Chondrocyte (in vitro differentiated cells): ENCODE measurements at places on chromosomes 13 and 19.

- no peak for DNase-seq
Observed at GRCh38 chr19:8504919-8505318, 2.5 kb upstream of the PRAM1 start.

- no peak for DNase-seq
Observed at GRCh38 chr19:940591-941291, 14.9 kb downstream of the ARID3A start.

- no peak for DNase-seq
Observed at GRCh38 chr13:110815471-110816204, 99.2 kb downstream of the ANKRD10 start.

DNA sequence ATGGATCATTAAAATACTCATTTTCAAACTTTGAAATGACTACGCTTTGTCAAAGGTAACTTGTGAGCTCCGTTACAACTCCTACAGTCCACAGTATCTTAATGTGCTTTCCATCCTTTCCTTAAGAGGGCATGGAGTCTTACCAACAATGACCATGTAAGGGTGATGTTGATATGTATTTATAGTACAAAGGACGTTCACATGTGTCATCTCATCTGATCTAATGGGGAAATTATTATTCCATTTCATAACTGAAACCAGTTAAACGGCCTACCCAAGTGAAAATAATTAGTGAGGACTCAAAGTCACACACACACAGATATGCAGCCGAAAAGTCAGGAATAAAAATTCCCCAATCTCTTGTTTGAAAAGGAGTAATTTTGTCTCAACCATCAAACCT lies 9.6 kb downstream of the USP12 start:
- DNase-seq = no peak

DNA sequence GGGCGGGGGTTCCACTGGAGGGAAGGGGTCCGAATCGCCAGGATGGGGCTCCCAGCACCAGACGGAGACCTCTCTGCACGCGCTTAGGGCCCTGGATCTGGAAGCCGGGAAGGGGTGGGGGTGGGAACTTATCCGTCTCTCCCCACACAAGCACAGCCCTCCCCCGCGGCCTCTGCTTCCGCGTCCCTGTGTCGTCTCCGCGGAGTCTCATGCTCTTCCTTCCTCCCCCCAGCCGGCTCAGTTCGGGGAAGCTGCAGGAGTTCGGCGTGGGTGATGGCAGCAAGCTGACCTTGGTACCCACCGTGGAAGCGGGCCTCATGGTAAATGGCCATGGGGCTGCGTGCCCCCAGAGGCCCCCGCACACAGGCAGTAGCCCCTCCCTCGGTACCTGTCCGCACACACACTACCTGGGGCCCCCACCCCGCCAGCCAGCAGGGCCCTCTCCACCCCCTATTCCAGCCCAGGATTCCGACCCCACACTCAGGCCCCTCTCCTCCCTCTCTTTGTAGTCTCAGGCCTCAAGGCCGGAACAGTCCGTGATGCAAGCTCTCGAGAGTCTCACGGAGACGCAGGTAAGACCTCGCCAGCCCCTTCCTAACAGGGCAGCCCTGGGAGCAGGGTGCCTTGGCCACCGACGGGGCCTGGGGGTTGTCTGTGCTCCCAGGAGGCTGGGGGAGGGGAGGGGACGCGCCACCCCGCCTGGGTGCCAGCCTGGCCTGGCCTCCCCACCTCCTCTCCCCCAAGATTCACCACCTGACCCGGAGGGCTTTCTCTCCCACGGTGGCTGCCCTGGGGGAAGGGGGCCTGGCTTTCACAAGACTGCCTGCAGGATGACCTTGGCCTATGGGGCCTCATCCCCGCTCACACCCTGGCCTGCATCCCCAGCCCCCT lies 3.2 kb downstream of the MIDN start:
- no peak for DNase-seq

GRCh38 chr13:38763446-38764381 lies 76.8 kb downstream of the FREM2 start:
- no peak for DNase-seq

DNA sequence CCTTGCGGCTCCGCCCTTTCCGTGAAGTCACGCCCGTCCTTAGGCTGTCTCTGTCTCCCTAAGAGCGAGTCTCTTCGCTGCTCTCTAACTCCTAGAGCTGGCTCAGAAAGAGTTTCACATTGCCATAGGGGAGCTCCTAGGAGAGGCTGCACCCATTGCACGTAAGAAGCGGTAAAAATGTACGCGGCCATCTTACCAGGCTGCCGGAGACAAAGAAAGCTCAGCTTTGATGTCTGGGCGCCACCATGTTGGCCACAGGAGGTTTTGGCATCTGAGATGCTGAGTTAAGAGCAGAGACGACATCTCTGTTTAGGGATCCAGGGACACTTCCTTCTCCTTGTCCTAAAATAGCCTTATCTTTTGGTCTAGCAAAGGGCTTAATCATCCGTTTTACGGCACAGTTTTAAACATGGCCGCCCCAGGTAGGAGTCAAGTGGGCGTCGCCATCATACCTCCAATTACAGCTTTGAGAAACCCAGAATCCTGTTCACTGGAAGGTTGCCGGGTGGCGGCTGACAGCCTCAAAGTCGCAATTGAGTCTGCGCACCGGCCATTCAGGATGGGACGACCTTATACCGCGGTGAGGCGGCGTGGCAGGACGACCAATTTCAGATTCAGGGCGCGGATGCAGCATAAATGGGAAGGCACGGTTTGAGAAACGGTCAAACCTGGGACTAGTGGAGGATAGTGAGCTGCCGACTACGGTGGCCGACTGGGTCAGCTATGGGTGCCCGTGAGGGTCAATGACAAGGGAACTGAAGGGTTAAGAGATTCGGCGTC lies at the start of gene ZNF793:
Gene ZNF793, plus strand, starts transcription at position 553 of the 780 bp plus-strand sequence. CDS start 16,501 bp downstream, outside the sequence.
- DNase-seq = no peak

GRCh38 chr13:111210544-111211469 lies 95.7 kb downstream of the ARHGEF7 start:
- DNase-seq = no peak

DNA sequence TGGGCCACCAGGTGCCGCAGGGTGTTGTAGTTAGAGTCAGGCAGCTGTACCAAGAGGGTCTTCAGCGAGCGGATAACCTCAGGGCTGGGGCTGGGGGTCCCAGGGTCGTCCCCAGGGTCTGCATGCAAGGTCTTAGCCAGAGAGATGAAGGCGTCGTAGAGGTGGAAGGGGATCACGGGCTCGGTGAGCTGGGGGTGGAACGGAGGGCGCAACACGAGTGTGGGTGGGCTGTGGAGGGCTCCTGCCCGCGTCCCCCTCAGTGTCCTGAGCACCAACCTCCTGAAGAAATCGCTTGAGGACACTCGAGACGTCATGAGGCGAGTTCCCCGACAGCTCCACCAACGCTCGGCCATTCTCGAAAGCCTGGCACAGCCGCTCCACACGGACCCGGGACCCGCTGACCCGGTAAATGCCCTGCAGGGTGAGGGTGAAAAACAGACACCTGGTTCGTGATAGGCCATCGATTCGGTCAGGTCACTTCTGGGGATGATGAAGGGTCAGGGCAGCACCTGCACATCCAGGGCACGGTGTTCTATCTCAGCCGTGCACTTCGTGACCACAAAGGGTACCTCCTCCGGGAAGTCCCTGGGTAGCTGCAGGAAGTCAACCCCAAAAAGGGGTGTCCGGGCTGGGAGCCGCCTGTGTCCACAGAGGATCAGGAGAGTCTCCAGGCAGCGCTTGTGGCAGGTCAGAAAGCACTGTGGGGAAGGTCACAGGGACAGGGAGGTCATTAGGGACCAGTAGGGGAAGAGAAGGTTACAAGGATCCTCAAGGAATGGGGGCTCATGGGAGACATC lies 6.7 kb upstream of the LPAR2 start:
- no peak for DNase-seq

DNA sequence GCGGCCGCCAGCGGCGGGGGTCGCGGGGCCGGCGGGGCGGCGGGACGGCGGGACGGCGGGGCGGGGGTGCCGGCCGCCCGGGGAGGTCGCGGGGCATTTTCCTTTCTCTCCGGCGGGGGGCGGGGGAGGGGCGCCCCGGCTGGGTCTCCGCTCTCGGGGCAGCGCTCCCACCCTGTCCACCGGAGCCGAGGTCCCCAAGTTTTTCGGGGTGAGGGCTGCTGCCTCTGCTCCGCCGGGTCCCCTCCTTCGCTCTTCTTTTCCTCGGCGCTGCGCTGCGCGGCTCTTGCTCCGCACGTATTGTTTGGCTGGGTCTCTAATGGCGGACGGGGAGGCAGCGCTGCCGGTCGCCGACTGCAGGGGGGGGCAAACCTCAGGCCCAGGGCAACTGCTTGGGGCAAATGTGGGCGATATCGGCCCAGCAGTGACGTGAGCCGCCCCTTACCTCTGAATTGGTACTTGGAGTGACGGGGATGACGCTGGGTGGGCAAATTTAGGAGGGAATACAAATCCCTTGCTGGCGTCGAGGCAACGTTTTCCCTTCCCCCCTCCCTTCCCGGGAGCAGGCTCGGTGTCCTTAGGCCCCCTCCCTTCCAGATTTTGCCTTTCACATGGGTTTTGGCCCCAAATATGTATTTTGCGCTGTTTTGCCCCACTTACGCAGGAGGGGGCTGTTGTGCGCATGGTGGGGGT lies 759 bp downstream of the ZMYM2 start:
- no peak for DNase-seq

DNA sequence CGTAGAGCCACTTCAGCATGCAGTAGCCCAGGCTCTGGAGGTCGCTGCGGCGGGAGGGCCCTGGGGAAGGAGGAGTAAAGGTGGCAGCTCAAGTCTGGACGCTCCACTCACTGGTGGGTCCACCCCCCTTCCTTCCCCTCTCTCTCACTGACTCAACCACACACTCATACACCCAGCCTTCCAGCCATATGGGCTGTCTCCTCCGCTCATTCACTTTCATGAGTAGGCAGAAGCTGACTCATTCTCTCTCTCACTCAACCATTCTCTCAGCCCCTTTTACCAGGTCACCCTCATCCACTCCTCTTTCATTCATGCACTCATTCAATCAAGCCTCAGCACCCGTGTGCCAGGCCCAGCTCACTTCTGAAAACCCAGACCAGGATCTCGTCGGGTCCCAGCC lies 27.5 kb upstream of the SIGLEC11 start:
- DNase-seq = no peak

DNA sequence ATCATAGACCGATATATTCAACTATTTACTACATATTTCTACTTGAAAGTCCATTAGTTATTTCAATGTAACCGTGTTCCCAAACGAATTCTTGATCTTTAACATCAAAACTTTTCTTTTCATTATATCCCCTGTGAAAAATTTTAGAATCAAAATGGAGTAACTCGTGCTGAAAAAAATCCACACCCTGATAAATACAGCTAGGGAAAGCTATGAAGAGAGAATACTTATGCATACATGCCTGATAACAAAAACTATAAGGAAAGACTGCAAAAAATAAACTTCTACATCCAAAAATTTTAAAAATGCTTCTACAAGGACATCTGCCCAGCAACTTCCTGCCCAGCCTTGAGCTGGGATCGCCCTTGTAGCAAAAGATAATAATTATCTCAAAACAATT lies 2458.3 kb upstream of the PCDH20 start:
- DNase-seq = no peak

GRCh38 chr13:100657881-100658315 lies 16.7 kb downstream of the TMTC4 start:
- DNase-seq = no peak

DNA sequence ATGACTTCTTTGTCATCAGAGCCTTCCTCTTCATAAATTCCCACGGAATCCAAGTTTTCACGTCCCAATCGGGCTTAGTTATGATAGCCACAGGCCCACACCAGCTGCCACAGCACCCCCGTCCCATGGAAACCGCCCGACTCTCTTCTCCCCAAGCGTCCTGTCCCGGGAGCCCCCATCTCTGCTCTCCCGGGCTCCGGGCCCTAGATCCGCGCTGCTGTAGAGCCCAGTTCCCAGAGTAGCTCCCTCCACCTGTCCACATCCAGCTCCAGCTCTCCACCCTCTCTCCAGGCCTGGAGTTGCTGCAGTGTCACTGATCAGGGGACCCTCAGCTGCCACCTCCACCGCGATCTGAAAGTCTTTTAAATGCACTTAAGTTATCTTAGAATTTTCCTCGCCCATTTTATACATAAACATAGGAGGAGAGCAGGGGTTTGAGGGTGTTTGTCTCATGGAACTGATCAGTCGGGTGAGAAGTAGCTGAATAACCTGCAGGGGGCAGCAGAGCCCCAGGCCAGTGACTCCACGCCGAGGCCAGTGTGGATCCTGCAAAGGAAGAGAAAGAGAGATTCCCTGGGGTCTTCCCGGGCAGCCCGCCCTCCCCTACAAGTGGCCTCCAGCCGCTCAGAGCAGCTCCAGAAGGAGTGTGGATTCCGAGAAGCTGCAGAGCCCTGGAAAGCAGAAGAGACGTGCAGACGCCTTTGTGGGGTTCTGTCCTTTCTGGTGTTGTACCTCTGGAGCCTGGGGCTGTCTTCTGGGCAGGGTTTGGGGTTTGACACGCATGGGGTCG lies 1.1 kb upstream of the ZNF763 start:
- no peak for DNase-seq

DNA sequence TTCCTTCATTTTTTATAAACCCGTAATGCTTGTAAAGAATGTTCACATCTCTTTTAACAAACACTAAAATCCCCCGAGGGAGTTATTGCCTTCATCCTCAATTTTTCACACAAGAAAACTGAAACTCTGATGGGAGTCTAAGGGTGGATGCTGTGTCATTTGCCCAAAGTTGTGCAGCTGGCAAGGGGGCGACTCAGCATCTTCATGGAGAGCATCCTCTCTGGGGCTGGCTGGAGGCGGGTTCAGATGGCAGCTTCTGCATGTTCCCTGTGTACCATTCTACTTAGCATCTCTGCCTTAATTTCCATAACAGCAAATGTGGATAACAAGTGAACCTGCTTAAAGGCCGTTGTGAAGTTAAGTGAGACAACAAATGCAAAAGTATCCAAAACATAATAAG lies 256.4 kb downstream of the IRS2 start:
- no peak for DNase-seq

DNA sequence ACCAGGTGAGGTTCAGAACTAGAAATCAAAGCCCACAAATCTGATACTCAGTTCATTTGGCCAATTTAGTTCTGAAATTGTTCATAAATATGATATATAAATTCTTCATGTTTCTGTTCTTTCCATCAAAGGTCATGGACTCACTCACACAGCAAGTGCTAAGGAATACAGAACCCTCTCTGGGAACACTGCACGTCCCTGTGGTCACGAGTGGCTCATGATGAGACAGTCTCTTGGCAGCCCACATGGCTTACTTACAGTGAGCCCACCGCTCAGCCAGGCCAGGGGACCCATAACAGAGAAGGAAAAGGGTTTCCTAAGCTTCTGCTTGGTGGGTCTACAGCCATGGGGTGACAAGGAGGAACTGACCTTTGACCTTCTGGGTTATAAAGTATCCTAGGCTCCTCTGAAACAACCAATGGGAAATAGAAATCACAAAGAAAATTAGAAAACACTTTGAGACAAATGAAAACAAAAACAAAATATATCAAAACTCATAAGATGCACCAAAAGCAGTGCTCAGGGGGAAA lies 67.4 kb downstream of the CDADC1 start:
- DNase-seq = no peak

- DNase-seq = no peak
Observed at GRCh38 chr13:85379433-85379832, 419.8 kb downstream of the SLITRK6 start.

- DNase-seq = no peak
Observed at GRCh38 chr13:65911546-65912193, 1318.5 kb downstream of the PCDH9 start.
